RCC 7860 (cell line): ENCODE measurements at places on chromosomes 7 and 10.
A peak's percentile ranks its signal among the peaks of the same experiment; 100 is the strongest.

GRCh38 chr10:110914431-110914830 lies 4.5 kb downstream of the BBIP1 start:
- DNase-seq = no peak

GRCh38 chr10:70601746-70602145 lies 795 bp downstream of the PRF1 start:
- no peak for DNase-seq

DNA sequence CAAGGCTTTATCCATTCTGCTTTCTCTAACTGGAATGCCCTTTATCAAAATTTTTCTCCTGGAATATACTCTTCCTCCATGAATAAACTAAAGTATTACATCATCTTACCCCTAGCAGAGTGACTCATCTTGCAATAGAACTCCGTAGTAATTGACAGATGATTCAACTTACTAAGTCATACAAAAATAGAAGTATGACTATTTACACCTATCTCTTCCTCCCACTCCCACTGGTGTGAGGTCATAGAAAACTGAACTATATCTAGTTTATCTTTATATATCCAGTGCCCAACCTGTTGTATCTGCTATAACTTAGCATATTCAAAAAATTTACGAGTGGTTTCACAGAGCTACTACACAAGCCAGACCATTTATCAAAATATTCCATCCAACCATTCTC lies 26.1 kb downstream of the ABCB1 start:
- DNase-seq = peak; percentile 89

DNA sequence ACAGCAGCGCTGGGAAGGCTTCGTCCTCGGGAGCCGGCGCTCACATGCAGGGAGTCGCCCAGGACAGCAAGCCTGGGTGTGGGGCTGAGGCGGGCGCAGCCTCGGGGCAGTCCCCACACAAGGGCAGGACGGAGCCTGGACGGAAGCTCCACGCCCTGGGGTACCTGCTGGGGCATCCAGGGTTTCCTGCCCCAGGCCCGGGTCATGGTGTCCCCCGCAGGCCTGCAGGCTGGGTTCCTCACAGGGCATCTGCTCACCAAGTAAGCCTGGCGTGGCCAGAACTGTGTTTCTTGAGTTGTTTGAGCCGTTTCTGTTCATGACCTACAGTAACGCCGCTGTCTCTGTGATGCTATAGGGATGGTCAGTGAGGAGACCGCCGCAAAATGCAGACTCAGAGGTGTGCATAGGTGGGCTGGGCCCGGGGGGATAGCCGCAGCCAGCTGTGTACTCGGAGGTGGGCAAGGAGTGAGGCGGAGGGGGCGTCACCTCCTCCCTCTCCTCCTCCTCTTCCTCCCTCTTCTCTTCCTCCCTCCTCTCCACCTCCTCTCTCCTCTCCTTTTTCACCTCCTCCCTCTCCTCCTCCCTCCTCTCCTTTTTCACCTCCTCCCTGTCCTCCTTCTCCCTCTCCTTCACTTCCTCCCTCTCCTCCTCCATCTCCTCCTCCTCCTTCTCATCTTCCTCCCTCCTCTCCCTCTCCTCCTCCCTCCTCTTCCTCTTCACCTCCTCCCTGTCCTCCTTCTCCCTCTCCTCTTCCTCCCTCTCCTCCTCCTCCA lies 438.9 kb downstream of the DNAJB6 start:
- no peak for DNase-seq

DNA sequence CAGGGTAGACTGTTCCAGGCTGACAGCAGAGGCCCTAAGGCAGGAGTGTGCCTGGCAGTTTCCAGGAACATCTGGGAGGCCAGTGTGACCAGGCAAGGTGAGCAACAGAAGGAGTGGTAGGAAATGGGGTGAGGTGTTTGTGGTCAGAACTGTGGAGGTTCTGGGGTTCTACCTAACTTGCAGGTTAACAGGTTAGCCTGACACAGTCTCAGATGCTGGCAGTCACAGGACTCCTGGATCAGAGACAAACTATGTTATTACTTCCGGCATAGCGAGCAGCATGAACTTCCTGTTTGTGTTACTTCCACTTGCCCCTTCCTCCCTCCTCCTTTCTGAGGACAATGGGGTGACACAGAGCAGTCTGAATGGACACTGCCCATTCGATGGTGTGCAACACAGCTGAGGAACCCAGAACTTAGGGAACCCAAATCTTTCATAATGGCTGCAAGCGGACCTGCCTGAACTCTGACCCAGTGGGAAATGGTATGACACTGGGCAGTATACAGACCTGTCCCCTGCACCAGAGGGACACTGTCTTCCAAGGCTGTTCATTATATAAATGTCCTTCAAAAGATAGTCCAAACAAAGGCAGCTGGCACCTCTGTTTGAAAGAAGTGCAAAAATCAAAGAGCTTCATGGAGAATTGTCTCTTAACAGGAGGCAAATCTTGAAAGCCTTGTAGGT lies 3.9 kb upstream of the SAR1A start:
- no peak for DNase-seq

DNA sequence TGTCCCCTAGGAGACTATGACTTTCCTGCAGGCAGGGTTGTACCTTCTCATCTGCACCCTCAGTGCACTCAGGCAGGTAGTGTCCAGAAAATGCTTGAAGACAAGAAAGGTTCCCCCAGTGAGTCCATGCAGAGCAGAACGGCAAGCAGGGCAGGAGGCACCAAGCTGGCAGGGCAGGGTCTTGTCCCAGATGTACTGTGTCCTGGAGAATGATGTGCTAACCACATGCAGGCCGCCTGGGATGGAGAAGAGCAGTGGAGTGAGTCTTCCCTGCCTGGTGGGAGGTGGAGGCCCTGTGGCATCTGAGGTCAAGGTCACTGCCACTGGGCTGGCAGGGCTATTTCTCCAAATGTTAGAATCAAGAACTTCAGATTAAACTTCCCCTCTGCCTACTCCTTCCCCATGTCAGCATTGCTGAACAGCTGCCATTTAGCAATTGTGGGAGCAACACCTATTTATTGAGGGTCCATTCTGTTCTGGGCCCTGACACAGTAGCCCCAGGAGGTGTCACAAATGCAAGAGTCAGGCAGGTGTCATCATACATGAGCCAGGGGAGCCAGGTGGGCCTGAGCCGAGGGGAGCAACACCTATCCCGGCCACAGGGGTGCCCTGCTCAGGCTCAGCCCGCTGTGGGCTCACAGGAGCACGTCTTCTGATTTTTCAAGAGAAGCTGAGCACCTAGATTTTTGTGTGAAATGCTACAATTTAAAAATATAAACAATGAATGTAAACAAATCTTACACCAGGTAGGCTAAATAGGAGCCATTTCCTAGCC lies 34.1 kb downstream of the PTPRE start:
- no peak for DNase-seq

DNA sequence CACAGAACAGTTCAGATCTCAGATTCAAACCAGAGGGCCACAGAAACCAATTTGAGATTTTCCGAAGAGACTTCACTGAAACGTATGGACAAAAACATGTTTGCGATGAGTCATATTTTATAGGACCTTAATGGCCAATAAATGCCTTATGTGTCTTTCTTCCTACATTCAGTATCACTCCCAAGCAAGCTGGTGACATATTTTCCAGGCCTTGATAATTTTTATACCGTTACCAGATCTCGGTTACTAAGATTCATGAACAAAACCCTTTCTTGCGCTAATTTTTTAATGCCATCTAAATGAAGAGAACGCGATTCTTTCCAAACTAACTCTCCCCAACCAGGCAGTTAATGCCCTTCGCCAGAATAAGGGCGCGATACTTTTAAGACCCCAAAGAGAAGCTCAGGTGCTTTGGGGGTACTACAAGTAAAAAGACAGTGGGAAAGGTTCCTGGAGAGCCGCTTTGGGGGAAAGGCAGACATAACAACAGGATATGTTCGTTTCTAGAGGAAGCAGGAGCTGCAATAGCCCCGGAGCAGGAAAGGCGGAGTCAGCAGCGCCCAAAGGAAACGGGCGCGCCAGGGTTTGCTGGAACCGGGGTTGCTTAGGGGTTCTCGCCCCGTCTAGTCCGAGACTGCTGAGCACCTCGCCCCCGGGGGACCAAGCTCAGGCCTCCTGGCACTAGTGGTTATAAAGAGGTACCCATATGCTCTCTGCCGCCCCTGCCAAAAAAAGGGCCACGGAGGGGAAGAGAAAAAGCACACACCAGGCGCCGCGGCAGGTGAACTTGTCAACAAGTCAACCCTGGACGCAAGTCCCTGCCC lies 884 bp downstream of the ICA1 start:
- DNase-seq = no peak

GRCh38 chr10:36452851-36453250 lies 672.5 kb upstream of the ANKRD30A start:
- no peak for DNase-seq

DNA sequence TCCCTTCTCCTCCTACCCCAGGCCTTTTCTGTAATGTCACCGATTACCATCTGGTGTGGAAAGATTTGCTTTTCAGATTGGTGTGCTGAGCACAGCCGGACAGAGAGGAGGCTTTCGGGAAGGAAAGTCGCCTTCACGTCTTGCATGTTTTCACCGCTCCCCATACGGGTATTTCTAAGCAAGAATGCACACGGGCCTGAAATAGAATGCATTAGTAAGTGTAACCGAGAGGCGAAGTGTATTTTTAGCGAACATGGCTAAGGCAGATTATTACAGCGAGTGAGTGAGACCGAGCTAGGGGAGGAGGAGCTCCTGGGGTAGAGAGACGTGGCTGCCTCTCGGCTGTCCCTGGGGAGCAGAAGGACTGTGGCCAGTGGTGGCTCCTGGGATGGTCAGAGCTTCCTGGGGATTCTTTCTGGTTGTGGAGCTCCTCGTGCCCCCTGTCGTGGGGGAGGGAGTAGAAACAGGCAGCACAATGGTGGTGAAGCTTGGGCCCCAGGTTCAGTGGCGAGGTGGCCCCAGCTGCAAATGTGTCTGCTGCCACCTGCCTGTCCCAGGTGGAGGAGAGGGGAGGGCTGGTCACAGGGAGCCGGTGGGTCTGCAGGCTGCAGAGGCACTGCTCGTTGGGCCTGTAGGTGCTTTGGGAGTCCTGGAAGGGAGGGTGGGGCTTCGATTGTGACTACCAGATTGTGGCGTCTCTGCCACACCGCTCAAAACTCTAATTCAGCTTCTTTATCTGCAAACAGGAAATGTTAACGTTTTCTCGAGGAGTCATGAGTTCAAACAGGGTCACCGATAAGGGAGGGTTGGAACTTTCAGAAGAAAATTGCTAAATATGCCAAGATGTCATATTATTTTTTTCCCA lies 135.8 kb downstream of the CAMK1D start:
- no peak for DNase-seq

- DNase-seq = no peak
Measured at GRCh38 chr10:9992661-9993060, 1025.0 kb upstream of the CELF2 start.

- no peak for DNase-seq
Measured at GRCh38 chr10:35641676-35642034, 441 bp downstream of the FZD8 start.

- no peak for DNase-seq
Measured at GRCh38 chr7:92276460-92276864, 30.7 kb downstream of the ANKIB1 start.

DNA sequence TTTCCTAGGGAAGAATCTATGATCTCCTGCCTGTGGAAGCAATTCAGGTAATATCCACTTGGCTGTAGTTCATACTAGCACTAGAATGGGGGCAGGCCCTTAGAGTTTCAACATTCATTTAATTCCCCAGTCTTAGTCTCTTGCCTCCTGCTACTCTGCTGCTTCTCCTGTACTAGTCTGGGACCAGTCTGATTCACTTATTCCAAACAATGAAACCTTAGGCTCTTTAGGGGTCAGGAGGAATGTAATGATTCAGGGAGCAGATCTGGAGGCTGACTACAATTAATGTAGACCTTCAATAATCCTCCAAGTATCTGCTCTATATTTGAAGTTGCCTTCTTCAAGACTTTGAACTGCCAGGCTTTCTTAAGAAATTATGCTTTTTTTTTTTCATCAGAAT lies 101.8 kb downstream of the GNAT3 start:
- no peak for DNase-seq

DNA sequence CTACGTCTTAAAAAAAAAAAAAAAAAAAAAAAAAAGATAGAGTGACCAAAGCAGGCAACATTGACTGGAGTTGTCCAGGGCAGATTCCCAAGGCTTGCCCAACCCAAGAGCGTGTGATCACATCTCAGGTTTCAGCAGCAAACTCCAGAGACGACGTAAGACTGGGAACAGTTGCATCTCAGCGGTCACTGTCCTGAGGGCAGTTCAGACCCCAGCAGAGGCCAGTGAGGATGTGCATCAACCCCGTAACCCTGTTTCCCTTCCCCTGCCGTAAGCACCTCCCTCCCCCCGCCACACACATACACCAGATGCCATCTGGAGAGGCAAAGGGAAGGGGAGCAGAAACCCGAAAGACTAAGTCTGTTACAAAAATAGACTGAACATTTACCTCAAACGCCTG lies 19.3 kb upstream of the TOMM7 start:
- no peak for DNase-seq

GRCh38 chr7:99752356-99752755 lies 17.4 kb upstream of the CYP3A7 start:
- no peak for DNase-seq

DNA sequence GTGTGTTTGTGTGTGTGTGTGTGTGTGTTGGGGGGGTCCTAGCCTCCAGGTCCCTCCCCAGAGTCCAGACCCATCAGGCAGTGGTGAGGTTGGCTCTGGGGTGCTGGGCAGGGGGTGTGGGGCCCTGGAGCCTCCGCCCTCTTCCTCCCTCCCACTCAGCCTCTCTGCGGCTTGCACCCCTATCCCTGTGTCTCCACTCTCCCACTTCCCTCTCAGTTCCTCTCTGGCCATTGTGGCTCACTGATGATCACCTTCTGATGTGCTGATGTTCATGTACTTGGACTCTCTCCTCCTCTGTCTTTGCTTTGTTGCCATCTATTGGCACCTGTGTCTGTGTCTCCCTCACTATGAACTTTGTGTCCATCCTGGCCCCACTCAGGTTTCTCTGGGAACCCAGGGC lies 298.7 kb downstream of the ZEB1 start:
- DNase-seq = no peak

DNA sequence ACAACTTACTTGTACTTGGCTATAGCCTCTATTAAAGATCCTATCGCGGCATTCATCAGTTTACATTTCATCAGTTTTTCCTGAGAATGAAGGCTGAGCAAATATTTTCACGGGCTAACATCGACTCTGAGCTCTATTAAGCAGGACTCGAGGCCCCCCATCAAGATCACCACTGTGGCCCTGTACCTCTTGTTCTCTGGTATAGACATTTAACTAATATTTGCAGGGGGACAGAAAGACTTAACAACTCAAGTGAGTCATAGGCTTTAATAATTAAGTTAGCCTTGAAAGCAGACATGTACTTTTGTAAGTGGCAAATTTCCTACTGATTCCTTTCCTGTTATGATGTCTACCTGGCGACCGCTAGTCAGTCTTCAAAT lies 45.4 kb downstream of the DOCK4 start:
- DNase-seq = no peak

DNA sequence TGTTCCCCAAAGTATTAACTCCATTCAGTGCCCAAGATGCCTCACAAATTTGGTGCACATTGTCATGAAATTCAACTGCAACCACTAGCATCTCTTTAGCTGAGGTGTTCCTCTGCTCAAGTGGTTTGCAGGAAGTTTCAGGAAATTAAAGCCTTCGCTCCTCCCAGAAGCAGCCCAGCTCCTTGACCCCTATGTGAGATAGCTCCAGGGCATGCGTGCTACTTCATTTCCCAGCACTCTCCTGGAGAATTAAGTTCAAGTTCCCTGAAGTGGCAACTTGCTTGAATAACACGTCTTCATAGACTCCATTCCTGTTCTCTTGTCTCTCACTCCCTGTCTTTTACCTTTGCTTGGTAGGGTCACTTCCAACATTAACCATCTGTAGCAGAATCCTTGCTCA lies 750.3 kb downstream of the REEP3 start:
- no peak for DNase-seq
